Naive thymus-derived CD8-positive, alpha-beta T cell (primary cell): ENCODE measurements at places on chromosomes 12 and 14. TPM values are rescaled to one million over a fixed set of nuclear protein-coding genes. Genes with fewer than 3 reads are reported as not detected.

Gene GPR68
- total RNA-seq, result 0.73 TPM

Gene CDKN1B
- total RNA-seq, result 161 TPM

Gene ASCL4
- not detected for total RNA-seq

Gene AICDA
- not detected for total RNA-seq

Gene GSC
- not detected for total RNA-seq

Gene RD3L
- not detected for total RNA-seq

Gene HOXC12
- total RNA-seq, result not detected

Gene DHH
- total RNA-seq, result 0.27 TPM

- peaks cover 12% of the 10 kb centered on the region for H3K27me3 ChIP-seq
- H3K27ac ChIP-seq, result no peak overlapping the region
- no peak for DNase-seq
- H3K4me3 ChIP-seq, result no peak overlapping the region
- no peaks in the 10 kb centered on the region for H3K36me3 ChIP-seq
Observed at GRCh38 chr12:130966443-130967030, 12.8 kb downstream of the ADGRD1 start.

DNA sequence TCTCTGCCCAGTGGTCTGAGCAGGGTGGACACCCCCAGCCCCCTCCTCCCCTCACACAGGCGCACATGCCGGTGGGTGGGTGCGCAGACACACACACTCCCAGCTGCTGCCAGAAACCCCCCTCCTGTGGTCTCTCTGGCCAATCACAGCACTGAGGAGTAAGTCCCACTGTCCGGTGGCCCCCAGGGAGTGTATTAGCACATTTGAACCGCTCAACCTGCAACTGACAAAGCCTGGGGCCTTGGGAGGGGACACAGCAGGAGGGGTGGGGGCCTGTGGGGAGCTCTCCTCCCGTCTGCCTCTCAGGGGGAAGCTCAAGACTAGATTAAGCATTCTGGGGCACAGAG is 11.7 kb downstream of the FIGNL2 start:
- H3K4me1 ChIP-seq, result peaks cover 21% of the 10 kb centered on the region
- peaks cover 61% of the 10 kb centered on the region for H3K27me3 ChIP-seq
- H3K36me3 ChIP-seq, result no peaks in the 10 kb centered on the region
- no peak overlapping the region for H3K4me3 ChIP-seq

- H3K27ac ChIP-seq, result peak overlapping the region; percentile 19
- DNase-seq, result no peak
- no peak overlapping the region for H3K4me3 ChIP-seq
- peaks cover 5% of the 10 kb centered on the region for H3K36me3 ChIP-seq
- no peaks in the 10 kb centered on the region for H3K4me1 ChIP-seq
Observed at GRCh38 chr12:120563495-120563894, 17.7 kb downstream of the POP5 start.

- H3K27ac ChIP-seq, result no peak overlapping the region
- H3K4me3 ChIP-seq, result no peak overlapping the region
- H3K36me3 ChIP-seq, result peaks cover 13% of the 10 kb centered on the region
- H3K4me1 ChIP-seq, result no peaks in the 10 kb centered on the region
- no peak for DNase-seq
Observed at GRCh38 chr14:20247646-20248246, 8.7 kb downstream of the OR11H4 start.

DNA sequence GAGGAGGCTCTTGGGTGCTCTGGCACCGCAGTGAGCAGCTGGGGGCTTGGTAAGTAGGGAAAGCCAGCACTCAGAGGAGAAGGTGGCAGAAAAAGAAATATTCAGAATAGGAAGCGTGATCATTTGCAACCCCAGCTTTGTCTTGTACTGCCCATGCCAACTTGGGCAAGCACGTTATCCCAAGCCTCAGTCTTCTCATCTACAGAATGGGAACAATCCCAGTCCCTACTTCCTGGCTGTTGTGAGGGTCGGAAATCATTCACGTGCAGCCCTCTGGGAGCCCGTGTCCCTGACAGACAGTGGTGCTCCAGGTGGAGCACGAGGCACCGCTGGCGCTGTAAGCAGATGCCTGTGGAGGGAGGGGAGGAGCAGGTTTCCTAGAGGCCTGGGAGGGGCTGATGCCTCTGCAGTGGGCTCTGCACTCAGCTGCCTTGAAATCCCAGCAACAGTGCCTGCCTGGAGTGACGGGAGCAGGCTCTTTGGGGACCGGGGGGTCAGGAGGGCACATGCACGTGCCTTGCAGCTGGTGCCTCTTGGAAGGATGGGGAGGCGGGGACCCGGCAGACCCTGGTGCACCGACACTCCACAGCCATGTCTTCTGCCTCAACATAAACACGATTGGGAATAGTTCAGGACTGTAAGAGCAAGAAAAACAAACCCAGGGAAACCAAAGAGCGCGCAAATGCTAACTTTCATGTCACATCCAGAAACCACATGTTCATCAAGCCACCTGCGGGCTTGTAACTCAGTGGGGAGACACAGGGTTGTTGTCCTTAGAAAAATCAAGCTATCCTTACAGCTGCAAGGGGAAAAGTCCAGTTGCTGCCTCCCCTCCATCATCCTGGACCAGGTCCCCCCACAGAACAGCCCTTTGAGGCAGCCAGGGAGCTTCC is 86.5 kb upstream of the DIO3 start:
- no peaks in the 10 kb centered on the region for H3K36me3 ChIP-seq
- H3K4me1 ChIP-seq, result no peaks in the 10 kb centered on the region
- H3K4me3 ChIP-seq, result no peak overlapping the region
- H3K27ac ChIP-seq, result no peak overlapping the region
- DNase-seq, result no peak

DNA sequence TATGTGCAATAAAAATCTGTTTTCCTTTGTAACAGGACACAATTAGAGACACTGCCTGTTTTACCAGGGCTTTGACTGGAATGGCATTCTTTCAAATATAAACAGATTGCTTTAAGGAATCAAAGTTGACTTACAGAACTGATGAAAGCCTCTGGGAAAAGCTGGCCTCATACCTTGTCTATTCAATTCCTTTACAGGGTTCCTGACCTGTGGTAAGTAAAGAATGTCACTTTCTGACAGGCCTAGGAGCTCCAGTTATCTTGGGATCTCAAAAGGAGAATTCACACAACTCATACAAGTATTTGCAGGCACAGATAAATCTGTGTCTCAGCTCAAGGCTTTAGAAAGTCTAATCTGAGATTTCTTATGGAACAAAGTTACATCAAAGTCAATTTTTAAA is 88.4 kb downstream of the BCAT1 start:
- peaks cover 2% of the 10 kb centered on the region for H3K27me3 ChIP-seq
- DNase-seq, result no peak
- no peak overlapping the region for H3K4me3 ChIP-seq
- no peaks in the 10 kb centered on the region for H3K4me1 ChIP-seq

DNA sequence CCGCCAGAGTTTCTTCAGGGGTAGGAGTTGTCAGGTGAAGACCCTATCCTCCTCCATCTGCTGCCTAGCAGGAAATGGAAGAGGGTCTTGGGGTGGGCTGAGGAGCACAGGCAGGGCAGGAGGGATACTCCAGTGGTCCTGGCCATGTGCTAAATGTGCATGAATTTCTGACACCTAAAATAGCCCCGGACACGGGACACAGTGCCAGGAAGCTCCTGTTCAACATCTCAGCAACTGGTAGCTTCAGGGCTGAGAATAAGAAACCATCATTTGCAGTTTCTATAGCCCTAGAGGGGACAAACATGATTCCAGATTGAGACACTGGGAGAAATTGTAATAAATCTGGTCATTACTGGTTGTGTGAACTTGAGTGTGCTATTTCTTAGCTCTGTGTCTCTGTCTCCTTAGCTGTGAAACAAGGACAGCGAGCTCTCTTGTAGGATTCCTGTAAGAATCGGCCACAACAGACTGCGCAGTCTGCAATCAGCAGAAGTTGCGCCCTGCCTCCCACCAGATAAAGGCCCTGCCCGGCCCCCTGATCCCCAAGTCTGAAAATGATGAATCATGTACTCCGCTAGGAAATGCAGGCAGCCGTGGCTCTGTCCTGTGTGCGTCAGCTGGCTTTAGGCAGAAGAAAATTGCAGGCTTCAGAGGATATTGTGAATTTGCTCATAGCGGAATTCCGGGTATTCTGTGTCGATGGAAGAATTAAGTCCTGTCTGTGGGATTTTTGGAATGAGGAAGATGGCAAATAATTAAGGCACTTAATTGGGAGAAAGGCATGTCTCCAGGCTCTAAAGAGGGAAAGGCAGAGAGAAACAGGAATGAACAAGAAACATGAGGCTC is 35.2 kb upstream of the MEG3 start:
- peaks cover 32% of the 10 kb centered on the region for H3K27me3 ChIP-seq
- no peaks in the 10 kb centered on the region for H3K36me3 ChIP-seq
- H3K4me3 ChIP-seq, result no peak overlapping the region
- no peaks in the 10 kb centered on the region for H3K4me1 ChIP-seq
- no peak for DNase-seq

- H3K27me3 ChIP-seq, result no peaks in the 10 kb centered on the region
- DNase-seq, result no peak
- peak overlapping the region; percentile 45 for H3K4me3 ChIP-seq
- H3K36me3 ChIP-seq, result peaks cover 3% of the 10 kb centered on the region
Observed at GRCh38 chr14:23020143-23021128, 10.5 kb upstream of the C14orf93 start.

GRCh38 chr12:24398605-24399004 is 449.1 kb upstream of the SOX5 start:
- H3K36me3 ChIP-seq, result no peaks in the 10 kb centered on the region
- DNase-seq, result no peak
- H3K4me3 ChIP-seq, result no peak overlapping the region
- H3K27me3 ChIP-seq, result no peaks in the 10 kb centered on the region
- H3K4me1 ChIP-seq, result no peaks in the 10 kb centered on the region
- H3K27ac ChIP-seq, result no peak overlapping the region

DNA sequence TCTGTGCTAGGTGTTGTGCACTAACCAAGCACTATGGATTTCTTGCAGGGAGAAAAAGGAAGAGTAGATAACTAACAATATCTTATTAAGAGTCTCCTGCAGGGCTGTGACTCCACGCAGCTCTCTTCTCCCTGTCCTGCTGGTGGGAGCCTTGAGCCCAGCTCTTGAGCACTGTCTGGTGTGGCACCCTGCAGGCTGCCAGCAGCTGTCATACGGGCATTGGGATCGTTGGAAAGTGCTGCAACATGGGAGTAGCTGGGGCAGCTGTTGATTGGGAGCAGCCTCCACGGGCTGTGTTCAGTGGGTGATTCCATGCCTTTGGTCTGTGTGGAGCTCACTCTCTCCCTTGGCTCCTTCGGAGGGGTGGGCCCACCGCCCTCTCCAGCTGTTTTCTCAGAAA is 125.3 kb downstream of the FBXL14 start:
- H3K27ac ChIP-seq, result no peak overlapping the region
- H3K4me1 ChIP-seq, result peaks cover 3% of the 10 kb centered on the region
- no peak overlapping the region for H3K4me3 ChIP-seq
- no peaks in the 10 kb centered on the region for H3K36me3 ChIP-seq
- H3K27me3 ChIP-seq, result no peaks in the 10 kb centered on the region

- H3K27ac ChIP-seq, result no peak overlapping the region
- H3K4me1 ChIP-seq, result no peaks in the 10 kb centered on the region
- DNase-seq, result no peak
- H3K27me3 ChIP-seq, result peaks cover 14% of the 10 kb centered on the region
- H3K36me3 ChIP-seq, result no peaks in the 10 kb centered on the region
Observed at GRCh38 chr12:5779401-5779800, 165.7 kb downstream of the ANO2 start.

DNA sequence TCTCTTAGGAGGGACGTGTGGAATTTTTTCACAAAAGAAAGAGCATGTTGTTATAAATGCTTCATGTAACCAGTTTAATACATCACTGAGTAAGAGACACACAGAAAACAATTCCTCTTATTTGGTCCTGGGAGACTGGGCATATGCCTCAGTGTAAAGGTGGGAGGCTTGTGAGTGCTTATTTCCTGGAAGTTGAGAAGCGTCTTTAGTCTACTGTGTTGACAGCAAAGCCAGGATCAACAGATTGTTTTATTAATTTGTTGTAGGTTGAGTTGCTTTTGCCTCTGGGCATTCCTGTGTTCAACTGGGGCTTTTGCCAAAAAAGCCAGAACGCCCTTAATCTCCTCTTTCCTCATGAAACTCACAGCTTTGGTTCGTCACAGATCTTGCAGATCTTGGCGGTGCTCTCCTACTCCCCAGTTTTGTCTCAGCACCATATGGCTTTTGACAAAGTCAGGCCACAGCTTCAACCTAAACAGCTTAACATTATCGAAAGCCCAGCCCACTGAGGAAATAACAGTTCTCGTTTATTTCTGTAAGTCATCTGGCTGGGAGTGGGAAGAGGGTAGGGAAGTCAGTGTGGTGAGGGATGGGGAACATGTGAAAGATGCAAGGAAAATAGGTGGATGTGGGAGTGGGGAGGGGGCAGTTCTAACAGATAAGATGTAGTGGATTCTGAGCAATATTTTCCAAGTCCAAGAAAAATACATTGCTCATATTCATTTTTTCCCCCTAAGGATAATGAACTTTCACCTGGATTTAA is 227.2 kb downstream of the DACT1 start:
- no peaks in the 10 kb centered on the region for H3K36me3 ChIP-seq
- no peak overlapping the region for H3K4me3 ChIP-seq
- no peak overlapping the region for H3K27ac ChIP-seq
- no peak for DNase-seq
